Kidney epithelial cell (primary cell): ENCODE measurements at places on chromosomes 4 and X. TPM values are rescaled to one million over a fixed set of nuclear protein-coding genes. Genes with fewer than 3 reads are reported as not detected.

- no peak for DNase-seq
Observed at GRCh38 chrX:78979789-78980464, 34.7 kb downstream of the P2RY10 start.

SSX3 gene
- total RNA-seq, result not detected in 2 replicates

- DNase-seq, result no peak
Observed at GRCh38 chrX:12929701-12930100, 23.3 kb downstream of the TLR8 start.

DNA sequence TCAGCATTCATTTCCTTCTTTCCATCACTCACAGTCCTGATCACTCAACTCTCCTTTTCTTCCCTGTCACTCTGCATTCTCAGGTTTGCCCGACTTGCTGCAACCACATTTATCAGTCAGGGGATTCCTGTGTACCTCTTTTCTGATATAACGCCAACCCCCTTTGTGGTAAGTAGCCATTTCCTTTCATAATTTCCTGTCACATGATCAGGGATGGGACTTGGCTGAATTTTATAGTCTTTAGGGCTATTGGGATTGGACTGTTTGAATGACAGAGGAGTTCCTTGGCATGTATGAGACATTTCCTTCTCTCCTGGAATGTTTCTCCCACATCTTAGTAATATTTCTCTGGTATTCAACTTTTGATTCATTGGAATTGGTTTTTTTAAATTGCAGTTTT lies 11.0 kb downstream of the PGM2 start:
- no peak for DNase-seq

GRCh38 chr4:7956270-7956808 lies 16.7 kb upstream of the AFAP1 start:
- no peak for DNase-seq

SMIM10L2A gene
- 3.8 and 4.2 TPM in 2 replicates for total RNA-seq

GRCh38 chr4:85147481-85148076 lies 181.1 kb upstream of the WDFY3 start:
- peak; percentile 28 for DNase-seq

GRCh38 chr4:176340871-176341685 lies 21.3 kb downstream of the SPCS3 start:
- DNase-seq, result no peak

DNA sequence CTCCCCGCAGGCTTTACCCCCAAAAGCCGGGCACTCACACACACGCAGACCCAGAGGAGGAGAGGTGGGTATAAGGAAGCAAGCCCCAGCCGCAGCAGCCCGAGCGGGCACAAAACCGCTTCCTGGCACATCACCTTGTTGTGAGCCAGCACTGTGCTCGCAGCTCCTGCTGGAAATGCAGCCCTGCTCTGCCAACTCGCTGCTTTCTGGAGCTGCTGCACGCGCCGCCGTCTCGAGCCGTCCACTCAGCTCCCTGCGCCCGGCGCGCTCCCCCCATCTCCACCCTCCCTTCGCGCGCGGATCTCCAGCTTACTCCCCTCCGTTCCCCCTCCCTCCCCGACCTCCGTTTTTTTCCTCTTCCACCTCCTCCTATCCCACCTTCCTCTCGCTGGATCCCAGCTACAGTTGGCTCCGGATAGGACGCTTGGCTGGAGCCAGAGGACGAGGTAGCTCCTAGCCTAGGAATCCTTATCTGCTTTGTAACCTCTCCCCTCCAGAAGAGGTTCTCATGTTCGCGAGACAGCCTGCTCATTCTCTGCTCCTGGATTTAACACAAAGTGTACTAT lies at the start of gene SPOCK3:
TSS of gene SPOCK3 (minus strand) at position 179 of the 566 bp plus-strand sequence.
- no peak for DNase-seq

- peak; percentile 25 for DNase-seq
Observed at GRCh38 chrX:42695800-42696358, 82.1 kb downstream of the PPP1R2C start.

DMRTC1B gene
- not detected in 2 replicates for total RNA-seq

DNA sequence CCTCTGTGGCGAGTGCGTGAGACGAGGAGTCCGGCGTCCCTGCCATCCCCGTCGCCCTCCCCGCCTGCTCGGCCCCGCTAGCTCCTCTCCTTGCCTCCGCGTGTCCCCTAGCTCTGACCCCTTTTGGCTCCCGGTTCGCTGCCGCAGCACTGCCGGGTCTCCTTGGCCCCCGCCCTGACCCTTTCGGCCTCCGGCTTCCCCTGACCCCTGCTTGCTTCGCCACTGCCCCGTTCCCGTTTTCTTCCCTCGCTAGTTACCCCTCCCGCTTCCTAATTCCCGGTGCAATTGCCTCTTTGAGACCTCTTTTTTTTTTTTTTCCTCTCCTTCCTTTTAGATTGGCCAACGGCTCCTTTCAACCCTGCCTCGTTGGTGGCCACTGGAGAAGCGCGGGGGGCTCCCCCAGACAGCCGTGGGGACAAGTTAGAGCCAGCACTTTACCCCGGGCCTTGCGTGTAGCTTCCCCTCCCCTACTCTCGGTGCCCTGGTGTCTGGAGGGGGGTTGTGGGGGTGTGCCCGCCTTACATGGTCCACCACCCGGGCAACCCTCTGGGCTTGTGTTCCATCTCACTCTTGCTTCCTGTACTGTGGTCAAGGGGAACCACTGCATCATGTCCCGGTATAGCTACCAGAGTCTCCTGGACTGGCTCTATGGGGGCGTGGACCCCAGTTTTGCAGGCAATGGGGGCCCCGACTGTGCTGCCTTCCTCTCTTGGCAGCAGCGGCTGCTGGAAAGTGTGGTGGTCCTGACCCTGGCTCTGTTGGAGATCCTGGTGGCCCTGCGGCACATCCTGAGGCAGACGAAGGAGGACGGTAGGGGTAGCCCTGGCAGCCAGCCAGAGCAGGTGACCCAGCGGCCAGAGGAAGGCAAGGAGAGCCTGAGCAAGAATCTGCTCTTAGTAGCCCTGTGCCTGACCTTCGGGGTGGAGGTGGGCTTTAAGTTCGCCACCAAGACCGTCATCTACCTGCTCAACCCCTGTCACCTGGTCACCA lies 548 bp downstream of the TMEM164 start:
- no peak for DNase-seq

TRIM61 gene
- total RNA-seq, result 2.1 and 4.5 TPM in 2 replicates

MAGEA12 gene
- not detected in 2 replicates for total RNA-seq

CFP gene
- total RNA-seq, result 0.21 TPM in 1 of 2 replicates, not detected in the other

DNA sequence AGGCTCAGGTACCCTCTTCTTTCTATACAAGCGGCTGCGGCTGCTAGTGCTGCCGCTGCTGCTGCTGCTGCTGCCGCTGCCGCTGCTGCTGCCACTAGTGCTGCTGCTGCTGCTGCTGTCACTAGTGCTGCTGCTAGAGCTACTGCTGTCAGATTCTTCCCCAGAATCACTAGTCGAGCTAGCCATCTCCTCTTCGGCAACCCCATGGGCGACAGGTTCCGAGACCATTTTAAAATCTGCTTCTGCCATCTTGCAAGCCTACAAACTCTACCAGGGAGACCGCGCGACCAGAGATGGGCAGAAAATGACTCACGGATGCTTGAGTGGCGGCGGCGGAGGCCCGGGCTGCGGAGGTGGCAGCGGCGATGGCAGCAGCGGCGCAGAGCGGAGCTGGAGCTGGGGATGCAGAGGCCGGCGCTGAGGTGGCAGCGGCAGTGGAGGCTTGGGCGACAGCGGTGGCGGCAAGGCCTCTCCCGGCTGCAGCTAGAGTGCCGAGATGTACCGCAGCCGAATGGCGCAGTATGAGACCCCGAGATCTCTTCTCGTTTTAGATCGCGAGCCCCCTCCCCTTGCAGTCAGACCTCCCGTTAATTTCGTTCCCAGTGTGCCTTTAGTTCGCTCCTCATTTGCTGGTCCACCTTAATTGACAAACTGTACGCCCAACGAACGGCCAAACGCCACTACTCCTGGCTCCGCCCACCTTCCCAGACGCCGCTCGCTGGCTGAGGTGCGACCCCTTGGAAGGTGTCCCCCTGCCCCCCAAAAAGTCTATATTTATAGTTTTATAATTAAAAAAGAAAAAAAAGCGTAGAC lies at the start of gene NAP1L3:
TSS of gene NAP1L3 (minus strand) at position 523 of the 813 bp plus-strand sequence. CDS start at position 249, 274 bp downstream.
- peak; percentile 12 for DNase-seq

FANCB gene
- 0.67 and 2.3 TPM in 2 replicates for total RNA-seq

DNA sequence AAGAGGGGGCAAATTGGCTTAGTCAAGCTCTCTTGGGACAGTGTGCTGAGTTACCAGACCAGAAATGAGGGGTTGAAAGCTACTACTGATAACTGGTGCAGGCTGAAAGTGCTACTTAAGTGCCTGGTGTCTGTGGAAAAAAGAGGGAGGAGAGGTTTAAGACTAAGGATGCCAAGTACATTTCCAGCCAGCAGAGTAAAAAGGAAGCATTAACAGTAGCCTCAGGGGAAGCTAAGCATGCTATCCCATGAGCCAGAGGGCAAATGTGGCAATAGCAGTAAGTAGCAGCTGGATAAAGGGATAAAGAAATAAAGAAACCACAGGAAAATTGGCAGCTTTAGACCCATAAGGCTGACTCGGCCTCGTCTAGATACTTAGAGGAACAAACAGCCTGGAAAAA lies 196.3 kb upstream of the MAB21L2 start:
- peak; percentile 28 for DNase-seq

DNA sequence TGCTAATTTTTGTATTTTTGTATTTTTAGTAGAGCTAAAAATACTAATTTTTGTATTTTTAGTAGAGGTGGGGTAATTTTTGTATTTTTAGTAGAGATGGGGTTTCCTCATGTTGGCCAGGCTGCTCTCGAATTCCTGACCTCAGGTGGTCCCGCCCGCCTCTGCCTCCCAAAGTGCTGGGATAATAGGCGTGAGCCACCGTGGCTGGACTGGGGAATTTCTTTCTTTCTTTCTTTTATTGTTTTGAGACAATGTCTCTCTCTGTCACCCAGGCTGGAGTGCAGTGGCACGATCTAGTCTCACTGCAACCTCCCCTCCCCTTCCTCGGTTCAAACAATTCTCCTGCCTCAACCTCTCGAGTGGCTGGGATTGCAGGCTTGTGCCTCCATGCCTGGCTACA lies 83.0 kb downstream of the FAM193A start:
- DNase-seq, result no peak

- no peak for DNase-seq
Observed at GRCh38 chr4:38330321-38330720, 333.7 kb upstream of the KLF3 start.

GRCh38 chr4:123956204-123956603 lies 559.6 kb downstream of the SPRY1 start:
- no peak for DNase-seq

CYLC1 gene
- not detected in 2 replicates for total RNA-seq

DNA sequence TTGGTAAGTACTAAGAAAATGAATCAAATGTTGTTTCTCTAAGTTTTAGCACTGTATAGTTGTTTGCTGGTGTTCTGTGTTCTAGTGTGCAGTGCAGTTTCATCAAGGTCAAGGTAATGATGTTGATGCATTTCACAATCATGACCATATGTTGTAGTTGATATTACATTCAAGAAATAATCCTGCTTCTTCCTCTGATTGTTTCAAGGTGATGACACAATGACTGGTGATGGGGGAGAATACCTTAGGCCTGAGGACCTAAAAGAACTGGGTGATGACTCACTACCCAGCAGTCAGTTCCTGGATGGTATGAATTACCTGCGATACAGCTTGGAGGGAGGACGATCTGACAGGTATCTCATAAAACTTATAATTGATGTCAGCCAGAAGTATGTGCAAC lies 261.6 kb downstream of the ANK2 start:
- no peak for DNase-seq

DNA sequence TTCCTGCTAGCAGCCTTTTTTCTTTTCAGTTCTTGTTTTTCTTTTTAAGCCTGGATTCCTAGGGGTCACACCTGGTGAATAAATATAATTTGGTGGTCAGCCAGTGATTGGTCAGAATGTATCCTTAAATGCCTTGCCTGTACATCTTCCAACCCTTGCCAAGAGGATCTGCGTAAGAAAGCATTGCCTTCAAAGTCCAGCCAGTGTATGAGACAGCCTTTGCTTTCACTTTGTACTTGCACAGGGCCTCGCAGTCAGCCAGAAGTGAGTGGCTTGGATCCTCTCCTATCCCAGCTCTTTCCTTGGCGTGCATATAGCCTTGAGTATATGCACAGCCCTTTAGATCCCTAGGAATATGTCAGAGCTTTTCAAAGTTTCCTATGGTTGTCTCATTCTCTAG lies 22.2 kb downstream of the KANTR start:
- DNase-seq, result no peak

DNA sequence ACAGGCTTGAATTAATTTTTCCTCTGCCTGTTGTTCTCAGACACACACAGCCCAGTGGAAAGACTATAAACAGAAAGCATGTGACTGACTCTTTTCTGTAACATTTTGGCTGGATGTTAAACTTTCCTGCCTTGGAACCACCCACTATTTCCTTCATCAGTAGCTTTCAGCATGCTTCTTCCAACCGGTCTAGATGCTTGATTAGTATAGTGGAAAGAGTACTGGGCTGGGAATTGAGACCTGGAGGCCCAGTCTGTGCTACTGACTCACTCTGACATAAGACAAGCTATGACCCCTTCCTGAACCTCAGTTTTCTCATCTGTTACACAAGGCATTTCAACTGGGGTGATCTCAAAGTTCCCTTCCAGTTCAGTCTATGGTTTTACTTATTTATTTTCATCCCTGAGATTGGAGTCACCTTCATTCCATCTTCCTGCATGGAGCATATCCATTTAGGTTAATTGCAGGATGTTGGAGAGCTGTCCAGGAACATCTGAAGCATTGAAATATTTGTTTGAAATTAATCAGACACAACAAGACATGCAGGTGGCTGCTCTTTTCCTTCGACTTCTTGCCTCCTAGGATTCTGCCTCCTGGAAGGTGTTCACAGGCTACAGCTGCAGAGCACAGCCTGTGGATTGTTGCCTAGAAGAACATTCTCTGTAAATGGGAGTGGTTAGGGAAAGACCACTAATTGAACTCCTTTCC lies 173.4 kb downstream of the RTL9 start:
- DNase-seq, result no peak

GRCh38 chrX:102950908-102951866 lies 14.1 kb downstream of the RAB40AL start:
- DNase-seq, result no peak

DNA sequence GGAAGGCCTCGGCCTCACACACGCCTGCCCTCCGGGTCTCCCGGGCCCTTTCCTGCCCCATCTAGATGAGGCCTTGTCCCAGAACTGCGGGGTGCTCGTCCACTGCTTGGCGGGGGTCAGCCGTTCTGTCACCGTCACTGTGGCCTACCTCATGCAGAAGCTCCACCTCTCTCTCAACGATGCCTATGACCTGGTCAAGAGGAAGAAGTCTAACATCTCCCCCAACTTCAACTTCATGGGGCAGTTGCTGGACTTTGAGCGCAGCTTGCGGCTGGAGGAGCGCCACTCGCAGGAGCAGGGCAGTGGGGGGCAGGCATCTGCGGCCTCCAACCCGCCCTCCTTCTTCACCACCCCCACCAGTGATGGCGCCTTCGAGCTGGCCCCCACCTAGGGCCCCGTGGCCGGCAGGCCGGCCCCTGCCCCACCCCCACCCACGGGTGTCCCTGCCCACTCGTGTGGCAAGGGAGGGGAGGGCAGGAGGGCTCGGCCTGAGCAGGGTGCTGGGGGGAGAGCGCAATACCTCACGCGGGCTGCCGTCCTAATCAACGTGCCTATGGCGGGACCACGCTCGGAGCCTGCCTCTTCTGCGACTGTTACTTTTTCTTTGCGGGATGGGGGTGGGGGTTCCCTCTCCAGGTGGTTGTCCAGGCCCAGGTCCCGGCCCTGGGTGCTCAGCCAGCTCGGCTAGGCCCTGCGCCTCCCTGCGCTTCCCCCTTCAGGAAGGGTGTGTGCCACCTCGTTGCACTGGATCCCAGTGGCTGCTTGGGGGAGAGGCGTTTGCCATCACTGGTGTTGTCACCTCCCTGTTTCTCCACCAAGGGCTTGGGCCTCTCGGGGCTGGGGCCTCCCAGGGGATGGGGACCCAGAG lies 3.1 kb downstream of the DUSP9 start:
- DNase-seq, result no peak
